ENCODE measurements at places on chromosomes 5 and 9.

- no peak for DNase-seq
Observed at GRCh38 chr5:40494631-40495236, 185.0 kb upstream of the PTGER4 start.

- no peak for DNase-seq
Observed at GRCh38 chr9:95477441-95477840, 39.3 kb downstream of the PTCH1 start.

GRCh38 chr9:137506702-137507171 lies 43.5 kb downstream of the PNPLA7 start:
- no peak for DNase-seq

GRCh38 chr9:85586684-85587083 lies 155.1 kb downstream of the AGTPBP1 start:
- DNase-seq: no peak

- no peak for DNase-seq
Observed at GRCh38 chr5:149069711-149070110, 6.8 kb upstream of the SH3TC2 start.

DNA sequence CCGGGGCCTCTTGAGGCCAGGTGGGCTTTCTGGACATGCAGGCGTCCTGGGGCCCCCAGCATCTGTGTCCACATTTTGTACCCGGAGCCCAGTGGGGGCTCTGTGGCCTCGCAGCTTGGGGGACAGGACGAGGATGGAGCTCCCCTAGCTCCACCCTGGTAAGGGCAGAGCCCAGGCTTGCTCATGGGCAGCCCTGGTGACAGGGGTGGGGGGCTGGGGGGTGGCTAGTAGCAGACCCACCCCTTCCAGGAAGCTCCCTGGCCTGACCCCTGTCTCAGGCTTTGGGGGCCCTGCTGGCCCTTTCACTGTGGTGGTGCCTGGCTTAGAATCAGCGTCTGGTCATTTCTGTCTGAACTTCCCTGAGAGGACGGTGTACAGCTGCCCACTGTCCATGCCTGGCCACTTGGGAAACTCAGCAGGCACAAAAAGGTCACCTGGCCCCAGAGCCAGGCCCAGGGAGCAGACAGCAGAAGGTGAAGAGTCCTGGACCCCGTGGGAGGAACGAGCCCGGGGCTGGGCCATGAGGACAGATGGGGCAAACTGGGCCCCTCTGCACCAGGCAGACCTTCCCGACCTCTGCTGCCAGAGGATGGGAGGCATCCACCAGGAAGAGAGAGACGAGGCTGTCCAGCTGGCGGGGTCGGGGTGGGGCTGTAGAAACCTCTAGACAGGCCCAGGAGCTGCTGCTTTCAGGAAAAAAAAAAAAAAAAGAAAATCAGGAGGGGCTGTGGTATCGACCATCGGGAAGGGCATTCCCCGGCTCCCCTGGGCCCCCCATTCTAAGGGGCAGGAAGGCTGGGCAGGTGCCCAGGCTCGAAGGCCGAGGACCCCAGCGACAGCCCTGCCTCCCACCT lies 52.8 kb downstream of the EXD3 start:
- DNase-seq: no peak

Measured in stimulated activated CD4-positive, alpha-beta T cell treated with anti-CD3 and anti-CD28 coated beads, TNF-alpha, amount 100 ng/mL, for 1 hour (primary cell).